Amniotic stem cell (primary cell): ENCODE measurements at places on chromosomes 4 and X.

GRCh38 chr4:188196134-188196735 lies 57.0 kb downstream of the TRIML1 start:
- DNase-seq, result no peak

- no peak for DNase-seq
These were observed 174.8 kb downstream of the PDGFRA start for GRCh38 chr4:54403700-54404453.

- DNase-seq, result peak; percentile 94
These were observed at the start of gene PPAT for GRCh38 chr4:56435140-56435926. Gene PPAT (minus strand): TSS chr4:56435615. CDS start chr4:56435477, 138 bp downstream.

DNA sequence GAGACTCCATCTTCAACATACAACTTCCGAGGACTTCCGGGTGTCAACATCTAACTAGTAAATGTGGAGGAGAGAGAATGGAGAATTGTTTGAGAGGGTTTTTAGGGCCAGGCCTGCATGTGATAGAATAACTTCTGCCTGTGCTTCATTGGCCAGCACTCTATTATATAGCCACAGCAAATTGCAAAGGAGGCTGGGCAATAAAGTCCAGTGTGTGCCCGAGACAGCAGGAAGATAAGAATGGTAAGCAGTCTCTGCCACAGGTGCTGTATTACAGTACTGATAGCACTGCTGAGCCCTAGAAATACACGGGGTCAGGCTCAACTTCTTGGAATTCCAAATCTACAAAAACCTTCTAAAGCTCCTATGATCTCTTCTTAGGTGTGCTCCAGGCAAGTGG lies 20.8 kb upstream of the LIMCH1 start:
- DNase-seq, result no peak

DNA sequence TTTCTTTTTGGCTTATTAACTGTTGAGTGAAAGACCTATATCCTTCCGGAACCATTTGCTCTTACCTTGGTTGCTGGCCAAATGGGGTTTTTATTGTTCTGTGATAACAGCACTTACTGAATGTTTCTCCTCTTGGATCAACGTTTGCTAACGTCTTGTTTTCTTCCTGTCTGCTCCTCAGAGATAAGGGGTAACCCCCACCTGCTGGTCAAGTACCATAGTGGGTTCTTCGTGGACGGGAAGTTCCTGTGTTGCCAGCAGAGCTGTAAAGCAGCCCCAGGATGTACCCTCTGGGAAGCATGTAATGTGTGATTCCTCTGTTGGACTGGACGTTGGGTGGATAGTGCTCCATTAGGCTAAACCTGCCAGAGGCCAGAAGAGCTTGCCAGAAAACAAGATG lies 15.3 kb downstream of the BMX start:
- no peak for DNase-seq

GRCh38 chrX:155747520-155747919 lies 133.6 kb upstream of the VAMP7 start:
- no peak for DNase-seq

DNA sequence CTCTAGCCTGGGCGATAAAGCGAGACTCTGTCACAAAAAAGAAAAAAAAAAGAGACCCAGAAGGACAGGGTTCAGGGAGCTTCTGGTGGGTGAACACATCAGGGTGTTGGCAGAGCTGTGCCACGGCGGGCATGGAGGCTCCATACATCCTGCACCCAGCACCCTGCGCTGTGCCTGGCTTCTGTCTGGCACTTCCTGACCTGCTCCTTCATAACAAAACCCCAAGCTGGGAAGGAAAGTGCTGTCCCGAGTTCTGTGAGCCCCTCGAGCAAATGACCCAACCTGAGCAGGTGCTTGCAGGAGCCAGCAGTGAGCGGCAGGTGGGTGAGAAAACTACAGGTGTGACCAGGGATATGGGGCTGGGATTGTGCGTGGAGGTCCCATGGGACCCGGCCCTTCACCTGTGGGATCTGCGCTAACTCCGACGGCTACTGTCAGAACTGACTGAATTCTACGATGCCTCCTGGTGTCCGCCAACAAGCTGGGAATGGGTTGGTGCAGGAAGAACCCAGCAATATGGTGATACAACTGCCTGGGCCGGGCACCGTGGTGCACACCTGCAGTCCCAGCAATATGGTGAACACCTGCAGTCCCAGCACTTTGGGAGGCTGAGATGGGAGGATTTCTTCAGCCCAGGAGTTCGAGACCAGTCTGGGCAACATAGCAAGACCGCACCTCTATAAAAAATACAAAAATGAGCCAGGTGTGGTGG lies 18.9 kb downstream of the ASMTL start:
- DNase-seq, result no peak

DNA sequence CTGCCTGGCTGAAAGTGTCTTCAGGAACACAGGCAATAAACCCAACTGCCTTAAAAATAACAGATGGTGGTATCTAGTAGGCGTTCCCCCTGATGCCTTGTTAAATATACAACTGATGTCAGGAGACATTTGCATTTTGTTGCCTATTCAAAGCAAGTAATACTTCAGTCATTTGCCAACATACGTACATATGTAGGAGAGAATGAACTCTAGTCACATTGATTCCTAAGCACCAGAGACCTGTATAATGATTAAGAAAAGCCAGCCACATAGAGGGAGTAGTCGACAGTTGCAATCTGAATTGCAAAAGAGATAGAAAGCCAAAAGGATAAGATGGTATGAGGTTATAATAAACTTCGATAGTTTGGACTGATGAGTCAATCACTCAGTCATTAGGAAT lies 191.0 kb upstream of the EMCN start:
- no peak for DNase-seq
